ENCODE measurements at places on chromosomes 4 and X.

DNA sequence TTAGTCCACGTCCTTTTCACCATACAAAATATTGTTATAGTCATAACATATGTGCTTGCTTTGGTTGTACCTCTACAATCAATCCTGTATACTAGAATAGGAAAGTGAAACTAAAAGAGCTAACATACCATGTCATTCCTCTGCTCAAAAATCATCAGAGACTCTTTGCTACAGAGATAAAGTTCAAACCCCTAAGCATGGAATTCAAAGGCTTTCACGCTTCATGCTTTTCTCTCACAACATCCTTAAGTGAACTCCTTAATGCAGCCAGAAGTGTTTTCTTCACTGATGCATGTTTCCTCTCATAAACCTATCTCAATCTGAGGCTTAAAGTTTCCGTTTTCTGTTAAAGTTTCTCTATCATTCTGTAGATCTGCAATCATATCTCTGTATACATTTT is 744.6 kb upstream of the IGFBP7 start:
- DNase-seq = no peak

DNA sequence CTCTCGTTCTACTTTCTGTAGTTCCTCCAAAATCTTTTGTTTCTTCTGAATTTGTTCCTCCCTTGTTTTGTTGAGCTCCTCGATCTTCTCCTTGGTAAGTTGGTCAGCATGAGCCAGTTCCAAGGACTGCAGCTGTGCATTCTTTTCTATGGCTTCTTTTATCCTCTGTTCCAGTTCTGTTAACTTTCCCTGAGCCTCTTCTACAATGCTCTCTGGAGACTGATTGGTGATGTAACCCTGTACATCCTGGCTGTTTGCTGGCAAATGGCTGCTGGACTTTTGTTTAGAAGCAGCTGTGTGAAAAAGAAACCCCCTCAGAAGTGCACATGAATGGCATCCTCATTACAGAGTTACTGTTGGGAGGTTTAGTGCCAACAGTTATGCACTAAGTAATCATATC is 70.5 kb upstream of the COX18 start:
- no peak for DNase-seq

DNA sequence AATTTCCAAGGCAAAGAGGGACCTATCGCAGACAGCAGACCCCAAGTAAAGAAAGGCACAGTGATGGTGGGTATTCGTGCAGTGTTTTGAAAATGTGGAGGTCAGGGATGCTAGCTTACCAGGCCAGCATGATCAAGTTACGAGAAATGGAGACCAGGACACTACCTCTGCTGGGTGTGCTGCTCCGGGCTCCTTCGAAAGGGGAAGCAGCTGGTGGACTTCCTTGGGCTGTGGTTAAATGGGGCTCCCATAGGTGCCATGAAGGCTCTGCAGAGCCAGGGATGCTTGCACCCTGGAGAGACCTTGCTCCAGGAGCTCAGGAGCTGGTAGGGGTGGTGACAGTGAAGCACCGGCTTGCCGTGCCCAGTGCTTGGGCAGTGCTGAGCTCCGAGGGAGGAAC is 68.8 kb downstream of the TBL1X start:
- no peak for DNase-seq

- no peak for DNase-seq
These were observed 3.2 kb downstream of the GBA3 start for GRCh38 chr4:22695917-22696316.

- no peak for DNase-seq
These were observed 300.1 kb upstream of the SLC7A11 start for GRCh38 chr4:138542191-138542776.

DNA sequence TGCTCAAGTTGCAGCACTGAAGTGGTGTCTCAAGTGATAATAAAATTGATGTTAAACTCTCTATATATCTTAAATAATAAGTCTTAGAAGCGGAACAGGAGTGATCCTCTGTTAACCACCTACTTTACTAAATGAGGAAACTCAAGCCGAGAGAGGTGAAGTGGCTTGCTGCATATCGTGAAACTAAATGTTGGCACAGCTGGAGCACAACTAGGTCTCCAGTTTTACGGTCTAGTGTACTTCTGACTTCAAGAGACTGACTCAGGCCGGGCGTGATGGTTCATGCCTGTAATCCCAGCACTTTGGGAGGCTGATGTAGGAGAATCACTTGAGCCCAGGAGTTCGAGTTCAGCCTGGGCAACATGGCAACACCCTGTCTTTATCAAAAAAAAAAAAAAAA is 35.5 kb upstream of the PLS3 start:
- DNase-seq = no peak

GRCh38 chrX:137823257-137823656 is 257.3 kb downstream of the ZIC3 start:
- DNase-seq = no peak

- DNase-seq = no peak
These were observed 313.9 kb downstream of the CHIC1 start for GRCh38 chrX:73876911-73877310.

DNA sequence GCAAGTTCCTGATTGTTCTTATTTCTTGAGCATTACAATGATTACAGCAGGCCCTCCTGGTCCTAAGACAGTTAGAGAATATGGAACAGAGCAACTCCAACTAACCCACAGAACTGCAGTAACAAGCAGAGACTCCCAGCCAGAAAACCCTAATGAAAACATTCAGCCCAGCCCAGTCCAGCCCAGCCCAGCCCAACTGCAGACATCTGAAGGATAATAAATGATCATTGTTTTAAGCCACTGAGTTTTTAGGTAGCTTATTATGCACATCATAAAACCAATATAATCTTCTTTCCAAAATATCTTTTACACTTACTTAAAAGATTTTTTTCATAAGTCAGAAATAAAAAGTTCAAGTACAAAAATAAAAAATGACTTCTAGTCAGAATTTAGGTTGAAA is 51.3 kb downstream of the SPOCK3 start:
- DNase-seq = no peak

GRCh38 chr4:8050555-8051206 is 107.9 kb downstream of the ABLIM2 start:
- no peak for DNase-seq

GRCh38 chr4:72677265-72677664 is 108.2 kb upstream of the ADAMTS3 start:
- DNase-seq = no peak

Measured in CD4-positive, alpha-beta memory T cell (primary cell).